ENCODE measurements at places on chromosomes 1 and 21.

- peak; percentile 63 for DNase-seq
These were observed 84.3 kb upstream of the ARHGAP29 start for GRCh38 chr1:94321662-94322061.

DNA sequence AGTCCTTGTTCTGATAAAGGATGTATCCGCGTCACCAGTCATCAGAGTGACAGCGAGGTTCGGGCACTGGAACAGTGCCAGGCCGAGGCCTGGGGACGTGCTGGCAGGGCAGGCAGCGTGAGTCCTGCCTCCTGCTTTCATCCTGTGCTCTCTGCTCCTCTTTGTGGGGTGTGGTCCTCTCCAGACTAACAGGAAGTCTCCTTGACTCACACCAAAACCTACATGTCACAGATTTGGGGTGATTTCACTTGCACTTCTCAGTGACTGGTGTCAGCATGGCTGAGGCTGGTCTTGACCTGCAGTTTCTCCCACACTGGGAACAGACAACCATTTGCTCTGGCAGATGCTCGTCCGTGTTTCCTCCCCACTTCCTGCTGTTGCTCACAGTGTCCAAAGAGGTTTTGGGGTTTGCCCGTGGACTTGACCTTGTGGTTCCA, 8.8 kb upstream of the NLRP3 start:
- DNase-seq: no peak

GRCh38 chr1:20368866-20369470, 78.3 kb downstream of the VWA5B1 start:
- no peak for DNase-seq

GRCh38 chr1:31723828-31724359, 20.1 kb upstream of the COL16A1 start:
- DNase-seq: peak; percentile 77

DNA sequence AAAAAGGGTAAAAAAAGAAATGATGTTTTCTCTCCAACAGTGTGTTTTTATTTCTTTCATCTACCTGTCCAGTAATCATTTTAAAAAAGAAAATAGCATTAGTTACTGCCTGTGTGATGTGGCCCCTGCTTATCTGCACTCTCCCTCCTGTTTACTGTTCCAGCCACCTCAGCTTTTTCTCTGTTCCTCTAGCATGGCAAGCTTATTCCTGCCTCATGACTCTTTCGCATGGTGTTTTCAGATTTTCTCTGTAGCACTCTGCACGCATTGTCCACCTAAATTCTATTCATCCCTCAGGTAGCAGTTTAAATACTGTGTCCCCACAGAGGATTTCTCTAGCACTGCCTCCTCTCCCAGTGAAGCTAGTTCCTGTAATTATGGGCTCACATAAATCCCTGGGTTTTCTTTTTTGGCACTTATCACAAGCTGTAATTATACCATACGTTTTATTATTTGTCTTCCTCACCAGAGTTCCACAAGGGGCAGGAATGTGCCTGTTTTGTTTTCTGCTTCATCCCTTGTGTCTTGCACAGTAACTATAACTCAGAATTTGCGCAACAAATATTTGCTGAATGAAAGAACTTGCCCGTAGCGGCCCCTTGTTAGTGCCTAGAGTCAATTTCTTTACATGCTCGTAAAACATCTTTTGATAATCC, 51.4 kb upstream of the LRIG2 start:
- peak; percentile 55 for DNase-seq

- no peak for DNase-seq
These were observed 77.5 kb downstream of the CD34 start for GRCh38 chr1:207833381-207833780.

- DNase-seq: no peak
These were observed 101.1 kb upstream of the ERRFI1 start for GRCh38 chr1:8127171-8127641.

DNA sequence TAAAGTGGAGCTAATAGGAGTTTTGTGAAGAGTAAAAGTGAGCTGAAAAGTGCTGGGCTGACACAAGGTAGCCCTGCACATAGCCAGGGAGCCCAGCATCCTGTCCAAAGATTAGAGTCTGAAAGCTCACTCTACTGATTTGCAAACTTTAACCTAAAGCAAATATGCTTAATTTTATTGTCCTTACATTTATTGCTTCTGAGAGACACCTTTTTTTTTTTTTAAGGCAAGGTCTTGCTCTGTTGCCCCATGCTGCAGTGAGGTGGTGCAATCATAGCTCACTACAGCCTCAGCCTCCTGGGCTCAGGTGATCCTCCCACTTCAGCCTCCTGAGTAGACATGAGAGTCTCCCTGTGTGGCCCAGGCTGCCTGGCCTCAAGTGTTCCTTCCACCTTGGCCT, 16.5 kb downstream of the MGST3 start:
- no peak for DNase-seq

GRCh38 chr1:77825131-77825709, 45.8 kb downstream of the MIGA1 start:
- peak; percentile 70 for DNase-seq

DNA sequence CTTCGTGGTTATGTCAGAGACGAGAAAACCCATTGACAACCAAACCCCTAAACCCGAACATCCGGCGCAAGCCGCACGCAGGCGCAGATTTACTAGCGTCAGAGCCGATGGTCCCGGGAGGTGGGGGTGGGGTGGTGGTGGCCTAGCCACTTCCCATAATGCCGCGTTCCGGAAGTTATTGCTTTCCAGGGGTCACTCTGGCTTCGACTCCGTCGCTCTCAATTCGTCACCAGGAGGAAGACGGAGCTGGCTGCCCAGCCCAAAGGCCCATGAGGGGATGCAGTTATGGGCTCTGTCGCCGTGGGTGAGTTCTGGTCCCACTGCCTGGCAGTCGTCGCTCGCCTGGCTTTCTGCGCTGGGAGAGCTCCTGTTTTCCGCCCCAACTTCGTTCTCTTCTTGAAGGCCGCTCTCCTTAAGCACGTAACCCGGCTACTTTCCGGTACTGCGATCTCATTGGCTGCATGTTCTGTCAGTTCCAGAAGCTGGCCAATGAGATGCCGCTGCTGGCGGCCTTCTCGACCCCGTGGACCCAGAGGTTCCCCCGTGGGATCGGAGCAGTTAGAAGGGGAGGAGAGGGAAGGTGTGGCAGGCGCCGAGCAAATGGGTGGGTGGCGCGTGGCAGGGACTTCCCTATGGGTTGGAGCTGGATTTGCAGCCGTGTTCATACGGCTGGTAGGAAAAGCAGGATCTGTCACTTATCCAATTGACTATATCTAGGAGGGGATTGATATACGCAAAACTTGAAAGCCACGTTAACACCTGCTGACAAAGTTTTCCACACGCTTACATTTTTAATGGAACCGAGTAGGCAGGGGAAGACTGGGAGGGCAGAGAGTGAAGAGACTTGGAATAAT, at the start of gene USP16:
TSS of gene USP16 (plus strand) at position 195 of the 854 bp plus-strand sequence. CDS start 3,246 bp downstream, outside the sequence.
- peak; percentile 98 for DNase-seq

GRCh38 chr1:219041141-219041540, 132.5 kb upstream of the LYPLAL1 start:
- DNase-seq: peak; percentile 15

- no peak for DNase-seq
These were observed 293.3 kb upstream of the GREM2 start for GRCh38 chr1:240905225-240905765.

GRCh38 chr1:89407360-89407759, 43.5 kb downstream of the GBP6 start:
- DNase-seq: peak; percentile 75

GRCh38 chr1:19381261-19381660, 69.1 kb downstream of the SLC66A1 start:
- no peak for DNase-seq

DNA sequence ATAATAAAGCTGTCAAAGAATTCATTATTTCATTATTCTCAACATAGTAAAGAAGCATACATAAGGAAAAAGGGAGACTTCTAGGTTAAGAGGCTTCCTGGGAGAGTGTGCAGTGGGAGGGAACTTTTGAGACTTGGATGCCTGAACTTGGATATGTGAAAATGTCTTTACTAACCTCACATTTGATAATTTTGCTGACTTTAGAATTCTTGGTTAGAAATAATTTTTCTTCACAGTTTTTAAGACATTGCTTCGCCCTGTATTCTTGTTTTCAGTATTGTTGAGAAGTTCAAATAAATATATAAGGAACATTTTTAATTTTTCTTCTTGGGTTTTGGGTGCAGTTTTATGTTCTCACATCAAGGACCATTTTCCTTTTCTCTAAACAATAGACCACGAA, 40.0 kb downstream of the GPSM2 start:
- DNase-seq: no peak

DNA sequence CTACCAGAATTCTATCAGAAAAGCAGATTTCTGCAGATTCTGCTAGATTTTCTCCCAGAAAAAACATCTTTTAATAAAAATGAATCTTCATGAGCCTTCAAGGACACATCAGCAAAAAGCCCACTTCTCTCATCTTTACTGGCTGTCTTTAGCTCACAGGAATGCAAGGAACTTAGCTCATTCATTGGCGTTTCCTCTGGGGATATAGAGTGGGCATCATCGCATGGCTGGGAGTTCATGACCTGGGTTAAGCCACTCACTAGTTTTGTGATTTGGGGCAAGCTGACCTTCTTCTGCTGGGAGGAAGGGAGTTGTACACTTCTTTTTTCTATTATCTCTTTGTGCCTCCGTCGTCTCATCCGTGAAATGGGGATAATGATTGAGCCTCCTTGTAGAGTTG, 149.7 kb downstream of the KAZN start:
- no peak for DNase-seq

GRCh38 chr1:232622981-232623380, 7.0 kb downstream of the SIPA1L2 start:
- DNase-seq: no peak

DNA sequence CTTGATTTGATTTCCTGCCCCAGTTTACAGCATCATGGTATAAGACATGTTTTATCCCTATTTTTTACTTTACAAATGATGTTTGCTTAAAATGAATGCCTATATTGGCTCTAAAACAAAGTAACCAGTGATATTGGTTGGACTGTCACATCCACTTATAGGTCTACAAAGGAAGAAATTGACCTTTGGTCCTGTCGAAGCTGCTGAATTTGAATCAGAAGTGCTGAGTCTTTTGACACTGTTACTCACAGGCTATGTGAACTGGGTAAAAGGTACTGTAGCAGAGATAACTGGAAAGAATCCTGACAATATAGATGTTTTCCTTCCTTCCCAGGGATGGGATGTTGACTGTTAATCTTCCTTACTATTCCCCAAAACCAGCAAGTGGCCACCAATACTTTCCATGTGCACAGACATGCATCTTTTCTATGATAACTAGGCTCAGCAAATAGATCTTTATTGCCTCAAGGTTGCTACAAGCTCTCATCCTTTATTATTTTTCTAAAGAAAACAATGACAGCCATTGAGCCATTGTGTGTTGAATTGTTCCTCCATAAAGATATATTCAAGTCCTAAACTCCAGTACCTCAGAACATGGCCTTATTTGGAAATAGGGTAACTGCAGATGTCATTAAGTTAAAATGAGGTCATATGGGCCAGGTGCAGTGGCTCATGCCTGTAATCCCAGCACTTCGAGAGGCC, 175.9 kb upstream of the NR5A2 start:
- DNase-seq: no peak

DNA sequence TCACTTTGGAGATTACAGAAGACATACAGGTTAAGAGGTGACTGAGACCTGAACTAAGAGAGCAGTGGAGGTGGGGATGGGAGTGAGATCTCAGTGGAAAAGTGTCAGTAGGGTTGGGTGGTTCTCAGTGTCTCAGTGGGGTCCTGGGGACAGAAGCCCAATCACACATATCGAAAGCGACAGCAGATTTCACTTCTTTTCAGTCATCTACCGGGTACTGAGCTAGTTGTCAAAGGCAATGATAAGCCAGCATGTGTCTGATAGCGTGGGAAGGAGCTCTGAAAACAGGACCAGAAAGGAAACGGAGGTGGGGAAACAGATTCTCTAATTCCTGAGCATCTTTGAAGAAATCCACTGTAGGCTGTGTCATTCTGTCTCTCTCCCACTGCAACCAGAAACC, 59.5 kb downstream of the RHOU start:
- no peak for DNase-seq

DNA sequence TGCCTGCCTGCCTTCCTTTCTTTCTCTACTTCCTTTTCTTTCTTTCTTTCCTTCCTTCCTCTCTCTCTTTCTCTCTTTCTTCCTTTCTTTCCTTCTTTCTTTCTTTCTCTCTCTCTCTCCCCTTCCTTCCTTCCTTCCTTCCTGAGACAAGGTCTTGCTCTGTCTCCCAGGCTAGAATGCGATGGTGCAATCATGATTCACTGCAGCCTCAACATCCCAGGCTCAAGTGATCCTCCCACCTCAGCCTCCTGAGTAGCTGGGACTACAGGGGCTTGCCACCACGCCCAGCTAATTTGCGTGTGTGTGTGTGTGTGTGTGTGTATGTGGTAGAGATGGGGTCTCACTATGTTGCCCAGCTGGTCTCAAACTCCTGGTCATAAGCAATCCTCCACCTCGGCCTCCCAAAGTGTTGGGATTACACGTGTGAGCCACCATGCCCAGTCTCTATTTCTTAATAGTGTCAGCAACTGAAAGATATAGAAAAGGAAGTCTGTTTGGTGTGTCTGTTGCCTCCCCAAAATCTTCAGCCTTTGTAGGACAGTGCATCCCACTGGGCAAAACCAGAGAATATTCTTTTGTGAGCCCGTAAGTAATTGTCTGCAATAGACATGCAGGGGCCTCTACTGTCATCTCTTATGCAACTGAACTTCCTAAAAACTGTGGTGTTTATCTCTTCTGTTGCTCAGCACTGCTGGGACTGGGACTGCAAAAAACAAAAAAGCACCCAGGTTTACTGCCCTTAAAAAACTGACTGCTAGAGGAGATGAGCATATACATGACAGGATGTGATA, 20.9 kb upstream of the RAB4A start:
- DNase-seq: no peak

- no peak for DNase-seq
These were observed 1.6 kb upstream of the NPHP4 start for GRCh38 chr1:5993556-5994491.

DNA sequence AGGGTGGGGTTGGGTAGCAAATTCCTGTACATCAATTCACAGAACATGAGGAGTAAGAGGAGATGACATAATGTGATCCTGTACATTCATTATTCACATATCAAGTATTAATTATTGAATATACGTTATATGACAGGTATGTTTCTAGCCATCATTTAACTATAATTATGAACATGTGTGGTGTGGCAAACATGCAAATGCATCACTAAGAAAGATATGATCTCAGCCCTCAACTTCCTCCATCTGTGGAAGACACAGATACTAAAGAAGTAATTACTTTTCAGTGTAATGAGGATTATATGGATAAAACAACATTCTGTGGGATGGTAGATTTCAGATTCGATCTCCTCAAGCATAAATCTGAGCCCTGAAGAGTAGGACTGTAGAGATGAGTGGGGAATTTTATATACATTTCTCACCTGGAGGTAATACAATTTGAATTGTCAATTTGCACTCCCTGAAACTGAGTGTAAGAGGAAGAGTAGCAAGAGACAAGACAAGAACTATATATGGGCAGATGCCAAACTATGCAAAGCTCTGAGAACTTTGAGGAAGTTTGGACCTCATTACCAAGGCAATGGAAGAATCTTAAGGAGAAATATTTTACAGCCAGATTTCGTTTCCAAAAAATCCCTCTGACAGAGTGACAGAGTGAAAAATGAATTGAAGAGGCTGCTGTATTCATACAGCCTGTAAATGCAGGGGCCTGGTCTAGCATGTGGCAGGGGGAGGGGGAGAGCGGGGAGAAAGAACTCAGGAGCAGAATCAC, 275.5 kb downstream of the TPR start:
- DNase-seq: no peak

Measured in adipocyte (in vitro differentiated cells).